Cerebellar nuclear complex (tissue), 1 donor: ENCODE measurements at places on chromosomes 16 and 17.

DNA sequence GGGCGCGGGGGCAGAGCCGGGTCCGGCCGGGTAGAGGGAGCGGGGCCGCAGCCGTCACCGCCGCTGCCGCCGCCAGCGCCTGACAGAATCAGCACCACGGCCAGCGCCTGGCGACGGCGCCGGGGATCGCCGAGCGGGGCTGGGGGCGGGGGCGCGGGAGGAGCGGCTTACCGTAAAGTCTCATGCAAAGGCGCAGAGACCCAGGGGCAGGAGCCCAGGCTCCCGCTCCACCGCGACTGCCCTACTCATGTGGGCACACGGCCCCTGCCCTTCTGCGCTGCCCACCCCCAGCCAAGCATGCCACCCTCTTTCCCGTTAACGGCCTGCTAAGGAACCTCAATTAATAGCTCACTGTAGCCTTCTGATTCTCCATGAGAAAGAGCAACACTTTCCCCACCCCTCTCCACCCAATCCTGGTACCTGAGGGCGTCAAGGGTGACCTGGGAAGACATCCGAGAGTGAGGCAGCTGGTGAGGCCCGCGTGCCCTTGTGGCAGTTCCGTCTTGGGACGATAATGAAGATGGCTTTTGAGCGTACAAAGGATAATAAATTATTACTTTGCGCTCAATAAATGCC, at the start of gene SEZ6:
Gene SEZ6 (minus strand): TSS at position 98 of the 576 bp plus-strand sequence. CDS start 164 bp downstream, outside the sequence.
- DNase-seq, result no peak

DNA sequence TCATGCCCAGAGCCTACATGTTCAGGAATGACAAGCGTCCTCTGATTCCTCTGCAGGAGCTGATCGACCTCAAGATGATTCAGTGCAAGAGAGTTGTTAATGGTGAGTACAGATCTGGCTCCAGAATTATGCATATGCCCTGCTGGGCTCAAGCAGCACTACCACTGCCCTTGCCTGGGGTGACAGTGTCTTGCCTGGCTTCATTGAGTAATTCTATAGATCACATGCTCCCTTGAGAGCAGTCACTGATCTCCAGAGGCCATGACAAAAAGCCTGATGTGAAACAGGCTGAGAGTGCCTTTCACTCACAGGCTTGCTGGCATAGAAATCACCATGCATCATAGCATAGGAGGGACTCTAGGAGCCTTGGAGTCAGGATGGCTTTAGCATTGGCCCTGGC, 26.4 kb downstream of the DUS2 start:
- DNase-seq, result no peak

GRCh38 chr16:25031132-25031440, 15.9 kb upstream of the ARHGAP17 start:
- DNase-seq, result no peak

GRCh38 chr17:28008513-28008912, 34.0 kb upstream of the NLK start:
- DNase-seq, result no peak

DNA sequence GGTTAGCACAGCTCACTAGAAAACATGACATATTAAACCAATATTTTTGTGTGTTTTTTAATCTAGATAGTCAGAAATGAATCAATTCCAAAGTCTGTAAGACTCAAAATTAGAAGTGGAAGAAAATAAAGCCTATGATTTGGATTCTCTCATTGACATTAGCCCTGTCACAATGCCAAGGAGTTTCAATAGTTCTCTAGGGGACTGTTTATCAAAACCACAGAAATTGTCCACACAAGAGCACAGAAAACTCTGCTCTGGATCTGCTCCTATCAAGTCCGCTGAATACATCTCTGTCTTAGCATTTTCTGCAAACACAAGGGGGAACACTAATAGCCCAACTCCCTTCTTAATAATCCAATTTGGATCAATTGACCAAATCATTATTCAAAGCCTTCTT, 152.0 kb downstream of the HS3ST3B1 start:
- DNase-seq, result no peak

DNA sequence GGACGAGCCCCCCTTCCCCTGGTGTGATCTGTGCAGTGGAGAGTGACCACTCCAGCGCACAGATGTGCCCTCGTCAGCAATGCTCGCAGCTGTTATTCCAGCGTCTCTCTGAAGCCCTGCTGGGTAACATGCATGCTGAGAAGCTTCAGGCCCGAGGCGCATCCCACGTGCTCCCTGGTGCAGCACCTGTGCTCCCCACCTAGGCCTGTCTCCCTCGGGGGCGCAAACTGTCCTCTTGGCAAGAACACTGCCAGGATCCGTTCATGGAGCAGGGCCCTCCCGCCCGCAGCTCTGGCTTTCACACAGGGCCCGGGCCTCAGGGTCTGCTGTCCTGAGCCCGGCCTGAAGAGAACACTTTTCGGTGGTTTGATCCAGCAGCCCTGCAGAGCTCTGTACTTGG, 13.0 kb downstream of the TMEM204 start:
- DNase-seq, result no peak

DNA sequence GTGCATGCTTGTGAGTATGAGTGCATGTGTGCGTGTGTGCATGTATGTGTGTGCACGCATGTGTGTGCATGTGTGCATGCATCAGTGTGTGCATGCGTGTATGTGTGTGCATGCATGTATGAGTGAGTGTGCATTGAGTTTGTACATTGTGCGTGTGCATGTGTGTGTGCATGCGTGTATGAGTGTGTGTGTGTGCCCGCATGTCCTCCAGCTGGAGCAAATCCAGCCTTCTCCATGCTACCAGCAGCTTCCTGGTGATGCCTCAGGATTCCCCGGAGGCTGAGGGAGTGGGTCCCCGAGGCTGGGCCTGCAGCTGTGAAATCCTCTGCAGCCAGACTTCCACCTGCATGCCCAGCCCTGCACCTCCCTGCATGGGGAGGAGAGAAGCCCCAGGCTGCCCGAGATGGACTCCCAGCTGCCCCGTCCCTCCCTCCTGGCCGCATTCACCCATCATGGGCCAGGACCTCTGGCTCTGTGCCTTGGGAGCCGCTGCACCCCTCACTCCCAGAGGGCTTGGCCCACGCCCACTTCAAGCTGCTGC, 9.3 kb downstream of the TPSD1 start:
- DNase-seq, result no peak

- DNase-seq, result no peak
Measured at GRCh38 chr17:80762076-80762475, 217.4 kb downstream of the RPTOR start.

DNA sequence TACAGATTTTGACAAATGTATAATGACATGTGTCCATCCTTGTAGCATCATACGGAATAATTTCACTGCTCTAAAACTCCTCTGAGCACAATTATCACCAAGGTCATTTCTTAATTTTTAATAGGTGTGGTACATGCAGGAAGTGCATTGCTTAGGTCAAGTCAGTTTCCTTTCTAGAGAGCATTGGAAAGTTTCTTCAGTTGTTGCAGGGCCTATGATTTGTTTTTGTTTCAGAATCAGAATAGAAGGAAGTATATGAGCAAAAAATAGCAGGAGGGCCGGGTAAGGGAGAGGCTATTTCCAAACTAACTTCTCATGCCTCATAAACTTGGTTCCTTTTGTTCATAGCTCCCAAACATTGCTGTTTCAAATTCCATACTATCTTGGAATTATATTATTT, 24.0 kb upstream of the SLFN5 start:
- DNase-seq, result no peak

- DNase-seq, result no peak
Measured at GRCh38 chr16:83676086-83676485, 131.7 kb upstream of the HSBP1 start.

DNA sequence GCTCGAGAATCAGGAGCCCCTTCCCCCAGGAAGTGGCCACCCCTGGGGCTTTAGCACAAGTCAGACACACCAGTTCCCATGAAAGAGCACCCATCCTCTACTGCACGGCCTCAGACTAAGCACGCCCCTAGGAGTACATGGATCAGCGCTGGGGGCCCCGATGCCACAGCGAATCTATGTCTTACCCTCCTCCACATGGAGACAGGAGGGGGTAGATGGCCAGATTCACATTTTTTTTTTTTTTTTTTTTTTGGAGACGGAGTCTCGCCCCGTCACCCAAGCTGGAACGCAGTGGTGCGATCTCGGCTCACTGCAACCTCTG, 3.2 kb upstream of the EXOSC6 start:
- DNase-seq, result no peak

- DNase-seq, result no peak
Measured at GRCh38 chr16:80580109-80580832, 39.5 kb downstream of the DYNLRB2 start.

DNA sequence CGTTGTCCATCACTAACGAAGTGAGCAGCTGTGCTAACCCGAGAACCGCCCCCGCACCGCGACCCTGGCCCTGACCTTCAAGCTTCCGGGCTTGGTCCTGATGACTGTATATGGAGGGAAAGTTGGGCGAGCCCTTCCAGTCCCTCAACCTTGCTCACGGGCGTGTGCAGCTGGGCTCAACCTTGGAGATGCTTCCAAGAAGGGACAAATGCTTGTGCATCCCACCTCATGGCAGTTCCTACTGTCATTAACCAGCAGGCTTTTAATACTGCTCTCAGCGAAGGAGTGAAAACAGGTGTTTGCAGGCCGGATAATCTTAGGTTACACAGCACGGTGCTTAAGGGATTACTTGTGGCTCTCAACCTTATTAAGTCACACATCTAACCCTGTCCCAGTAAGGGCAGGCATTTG, 33.5 kb downstream of the SRL start:
- no peak for DNase-seq

- no peak for DNase-seq
Measured at GRCh38 chr16:50842589-50842988, 100.7 kb downstream of the CYLD start.

DNA sequence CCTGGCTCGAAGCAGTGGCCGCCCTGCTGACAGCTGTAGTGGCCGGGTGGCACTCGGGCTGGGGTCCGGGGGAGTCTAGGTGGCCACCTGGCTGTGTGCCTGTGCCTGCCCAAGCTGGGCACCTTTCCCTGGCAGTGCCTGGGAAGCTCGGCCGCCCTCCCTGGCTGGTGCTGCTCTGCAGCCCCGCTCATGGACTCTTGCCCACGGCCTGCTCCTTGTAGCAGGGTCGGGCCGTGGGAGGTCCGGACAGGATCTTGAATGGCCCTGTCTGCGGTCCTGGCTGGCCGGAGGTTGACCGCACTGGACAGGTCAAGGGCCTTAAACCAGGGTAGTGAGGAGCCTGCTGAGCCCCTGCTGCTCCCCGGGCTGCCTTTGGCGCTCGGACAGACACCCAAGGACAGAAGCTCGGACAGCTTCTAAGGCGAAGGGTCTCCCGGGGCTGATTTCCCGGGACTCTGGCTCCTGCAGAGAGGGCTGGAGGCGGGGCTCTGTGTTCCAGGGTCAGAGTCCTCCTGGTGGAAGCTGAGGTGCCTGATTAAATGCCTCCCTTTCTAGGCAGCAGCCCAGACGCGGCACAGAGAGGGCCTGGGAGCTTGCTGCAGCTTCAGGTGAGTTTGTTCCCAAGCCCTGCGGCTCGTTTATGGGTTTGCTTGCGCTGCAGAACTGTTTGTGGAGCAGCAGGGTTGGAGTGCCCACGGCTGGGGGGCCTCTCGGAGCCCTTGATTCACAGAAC, 6.0 kb downstream of the CAPN15 start:
- no peak for DNase-seq

DNA sequence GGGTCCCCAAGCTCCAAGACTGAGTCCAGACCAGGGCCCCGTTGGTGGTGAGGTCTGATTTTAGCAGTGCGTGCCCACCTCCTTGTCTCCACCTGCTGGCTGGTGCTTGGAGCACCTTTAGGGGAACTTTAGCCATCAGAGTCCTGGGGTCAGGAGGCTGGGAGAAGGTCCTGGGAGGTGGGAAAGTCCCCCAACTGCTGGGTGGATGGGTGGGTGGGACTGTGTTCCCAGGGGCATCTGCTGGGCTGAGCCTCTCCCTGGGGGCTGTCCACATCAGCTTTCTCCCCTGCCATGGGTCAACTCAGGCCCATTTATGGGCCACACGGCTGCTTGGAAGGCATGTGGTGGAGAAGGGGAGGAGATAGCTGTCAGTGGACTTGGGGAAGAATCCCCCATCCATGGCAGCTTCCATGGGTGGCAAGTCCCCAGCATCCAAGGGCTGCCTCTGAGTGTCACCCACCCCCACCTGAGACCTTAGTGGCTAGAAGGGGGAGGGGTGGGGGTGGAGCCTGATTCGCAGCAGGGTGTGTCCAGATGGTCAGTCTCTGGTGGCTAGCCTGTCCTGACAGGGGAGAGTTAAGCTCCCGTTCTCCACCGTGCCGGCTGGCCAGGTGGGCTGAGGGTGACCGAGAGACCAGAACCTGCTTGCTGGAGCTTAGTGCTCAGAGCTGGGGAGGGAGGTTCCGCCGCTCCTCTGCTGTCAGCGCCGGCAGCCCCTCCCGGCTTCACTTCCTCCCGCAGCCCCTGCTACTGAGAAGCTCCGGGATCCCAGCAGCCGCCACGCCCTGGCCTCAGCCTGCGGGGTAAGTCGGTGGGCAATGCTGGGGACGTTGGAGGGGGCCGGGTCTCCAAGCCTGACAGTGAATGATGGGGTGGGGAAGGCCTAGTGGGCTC, at the start of gene TRPV2:
Gene TRPV2 (plus strand): TSS at position 541 of the 894 bp plus-strand sequence. CDS start 2,098 bp downstream, outside the sequence.
- no peak for DNase-seq

DNA sequence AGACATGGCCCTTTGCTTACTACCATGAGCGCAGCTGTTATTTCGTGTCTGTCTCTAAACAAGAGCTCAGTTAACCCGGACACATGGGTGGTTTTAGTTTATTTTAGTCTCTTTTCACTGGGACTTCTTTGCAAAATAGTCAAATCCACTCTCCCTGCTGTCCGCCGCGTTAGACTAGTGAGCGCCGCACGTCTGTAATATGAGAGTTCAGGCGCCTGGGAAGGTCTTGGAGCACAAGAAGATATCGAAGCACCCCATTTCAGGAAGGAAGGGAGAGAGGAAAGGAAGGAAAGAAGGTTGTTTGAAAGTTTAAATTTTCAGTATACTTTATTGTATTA, 111.0 kb upstream of the CHMP6 start:
- DNase-seq, result no peak

- DNase-seq, result no peak
Measured at GRCh38 chr17:3641717-3642486, 5.3 kb downstream of the CTNS start.

DNA sequence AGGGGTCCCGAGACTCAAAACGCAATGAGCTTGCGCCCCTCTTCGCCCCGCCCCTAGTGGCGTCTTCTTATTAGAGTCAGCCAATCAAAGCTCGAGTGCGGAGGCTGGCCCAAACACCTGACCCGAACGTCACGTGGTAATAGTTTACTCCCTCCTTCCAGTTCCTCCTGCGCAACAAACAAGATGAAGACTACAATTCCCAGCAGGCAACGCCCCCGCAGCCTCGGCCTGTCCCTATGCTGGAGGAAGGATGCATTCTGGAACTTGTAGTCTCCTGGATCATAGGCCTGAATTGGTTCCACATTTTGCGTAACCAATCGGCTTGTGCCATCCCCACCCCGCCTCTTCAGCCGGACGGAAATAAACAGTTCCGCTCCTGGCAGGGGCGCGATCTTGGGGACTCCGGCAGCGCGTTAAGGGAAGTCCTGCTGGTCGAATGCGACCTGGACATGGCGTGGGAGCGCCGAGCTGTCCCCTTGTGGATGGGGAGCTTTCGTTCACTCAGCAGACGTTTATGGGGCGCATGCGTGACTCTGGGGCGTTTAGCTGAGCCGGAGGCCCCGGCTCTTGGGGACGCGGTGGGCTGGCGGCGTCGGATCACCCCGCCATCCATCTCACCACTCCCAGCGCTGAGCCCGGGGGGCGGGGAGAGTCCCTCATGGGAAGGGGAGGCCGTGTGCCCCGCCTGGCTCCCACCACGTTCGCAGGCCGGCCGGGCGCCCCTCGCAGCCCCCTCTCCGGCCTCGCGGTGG, at the start of gene WBP2:
Gene WBP2 (minus strand): TSS at position 26 of the 752 bp plus-strand sequence. CDS start 38 bp downstream, outside the sequence.
- peak; percentile 100 for DNase-seq
